ENCODE measurements at places on chromosomes 4 and X.

- DNase-seq: no peak
Measured at GRCh38 chr4:70666369-70666768, at the start of gene JCHAIN. JCHAIN (minus strand) TSS chr4:70666508; CDS start chr4:70666490, 18 bp downstream.

DNA sequence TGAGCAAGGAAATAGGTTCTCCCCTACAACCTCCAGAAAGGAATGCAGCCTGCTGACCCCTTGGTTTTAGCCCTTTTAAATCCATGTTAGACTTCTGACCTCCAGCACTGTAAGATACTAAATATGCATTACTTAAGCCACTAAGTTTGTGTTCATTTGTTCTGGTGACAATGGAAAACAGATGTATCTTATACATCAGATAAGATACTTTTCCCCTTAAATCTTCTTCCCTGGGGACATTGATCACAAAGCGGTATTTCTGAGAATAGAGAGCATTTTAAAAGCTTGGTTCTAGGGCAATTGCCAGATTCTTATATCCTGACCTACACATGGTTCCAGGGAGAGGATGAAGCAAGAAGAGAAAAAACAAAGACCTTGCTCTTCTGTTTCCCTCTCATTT lies 6.5 kb upstream of the TMEM184C start:
- no peak for DNase-seq

DNA sequence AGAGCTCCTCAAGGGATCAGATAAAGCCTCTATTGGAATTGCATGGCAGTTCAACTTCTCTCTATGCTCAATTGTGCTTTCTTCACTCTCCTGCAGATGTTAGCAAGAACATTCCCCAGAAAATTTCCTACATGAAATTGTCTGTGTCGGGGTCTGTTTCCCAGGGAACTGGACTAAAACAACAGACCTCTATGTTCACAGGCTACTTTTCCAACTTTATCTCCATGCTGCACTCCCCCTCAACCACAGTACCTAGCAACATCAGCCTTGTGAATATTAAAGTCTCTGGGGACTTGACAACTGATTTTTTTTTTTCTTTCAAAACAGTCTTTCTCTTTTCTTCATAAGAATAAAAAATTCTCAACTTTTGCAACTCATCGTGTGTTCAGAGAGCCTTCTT lies 1470.8 kb upstream of the ADGRL3 start:
- no peak for DNase-seq

DNA sequence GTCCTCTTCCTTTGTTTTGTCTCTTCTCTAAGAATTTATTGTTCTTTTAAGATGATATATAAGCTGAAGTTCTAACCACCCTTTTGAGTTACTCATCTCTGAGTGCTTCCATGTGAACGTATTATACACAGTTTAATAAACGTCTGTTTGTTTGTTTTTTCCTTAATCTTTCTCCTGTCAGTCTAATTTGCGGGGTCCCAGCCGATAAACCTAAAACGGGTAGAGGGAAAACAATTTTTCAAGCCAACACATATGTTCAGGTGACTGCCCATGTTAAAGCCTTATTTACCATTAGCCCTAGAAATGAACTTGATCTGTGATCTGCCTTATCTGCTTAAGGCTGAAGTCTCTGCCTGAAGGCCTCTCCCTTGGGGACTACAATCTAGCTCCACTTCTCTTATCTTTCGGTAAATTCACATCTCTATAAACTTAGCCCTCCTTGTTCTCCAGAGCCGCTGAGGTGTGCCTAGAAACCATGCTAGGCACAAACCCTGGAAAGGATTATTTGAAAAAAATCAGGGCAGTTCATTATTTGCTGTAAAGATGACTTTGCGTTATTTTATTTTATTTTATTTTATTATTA lies 158.8 kb downstream of the CAMK2D start:
- no peak for DNase-seq

DNA sequence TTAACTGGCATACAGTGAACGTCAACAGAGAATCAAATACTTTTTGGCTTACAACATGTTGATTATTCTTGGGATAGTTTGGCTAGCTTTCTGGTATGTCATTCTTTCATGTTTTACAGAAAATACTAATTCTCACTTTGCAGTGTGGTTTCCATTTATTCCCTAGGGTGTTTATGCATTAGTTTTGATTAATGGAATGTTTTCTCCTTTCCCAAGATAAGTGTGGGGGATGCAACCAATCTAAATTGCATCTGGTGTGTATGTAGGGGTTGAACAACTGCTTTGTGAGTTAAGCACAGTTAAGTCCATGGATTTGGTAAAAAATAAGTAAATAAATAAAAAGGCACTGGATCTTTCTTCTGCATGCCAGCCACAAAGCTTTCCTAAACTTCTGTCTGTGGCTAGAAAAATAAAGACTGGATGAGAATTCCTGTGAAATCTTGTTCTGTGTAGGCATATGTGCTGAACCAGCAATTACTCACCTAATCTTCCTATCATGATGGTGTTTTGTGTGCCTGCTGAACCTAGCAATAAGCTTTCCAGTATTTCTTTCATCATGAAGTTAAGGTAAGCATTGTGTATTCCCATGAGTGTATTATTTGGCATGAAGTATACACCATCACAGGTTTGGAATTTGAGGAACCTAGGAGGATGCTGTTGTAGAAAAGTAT lies 50.6 kb upstream of the TENM3 start:
- no peak for DNase-seq

GRCh38 chrX:136762820-136763452 lies 17.8 kb downstream of the ARHGEF6 start:
- peak; percentile 51 for DNase-seq

GRCh38 chrX:87941841-87942240 lies 424.2 kb downstream of the KLHL4 start:
- DNase-seq: no peak

DNA sequence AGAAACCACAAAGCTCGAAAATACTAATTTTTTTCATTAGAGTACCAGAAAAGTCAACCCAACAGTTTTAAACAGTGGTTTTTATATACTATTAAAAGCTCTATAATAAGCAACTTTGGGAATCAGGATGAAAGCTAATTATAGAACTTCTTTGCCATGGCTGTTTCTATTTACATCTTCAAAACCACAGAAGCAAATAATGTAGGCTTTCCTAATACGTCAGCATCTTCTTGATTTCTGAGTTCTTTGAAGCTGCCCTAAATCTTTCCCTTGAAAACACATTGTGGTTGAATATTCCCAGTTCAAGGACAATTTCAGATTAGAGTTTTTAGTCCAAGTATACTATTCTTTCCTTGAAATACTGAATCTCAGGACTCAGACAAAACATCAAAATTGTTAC lies 460.2 kb upstream of the FAT1 start:
- no peak for DNase-seq

DNA sequence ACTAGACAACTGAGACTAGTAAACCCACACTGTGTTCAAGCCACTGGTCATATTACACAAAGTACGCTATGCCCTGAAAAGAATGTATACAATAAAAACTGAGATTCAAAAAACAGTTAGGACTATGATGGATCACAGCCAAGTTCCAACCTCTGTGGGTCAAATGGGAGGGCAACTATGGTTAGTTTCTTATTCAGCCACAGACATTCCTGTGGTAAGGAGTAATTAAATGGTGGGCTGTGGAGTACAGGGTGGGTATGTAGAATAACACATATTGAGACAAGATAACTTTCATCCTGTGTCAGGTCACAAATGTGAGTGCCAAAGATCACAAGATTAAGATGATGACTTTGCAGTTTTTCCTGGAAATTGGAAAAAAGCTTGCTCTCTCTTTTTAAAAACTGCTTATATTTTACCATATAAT lies 167.2 kb downstream of the NPNT start:
- DNase-seq: no peak

DNA sequence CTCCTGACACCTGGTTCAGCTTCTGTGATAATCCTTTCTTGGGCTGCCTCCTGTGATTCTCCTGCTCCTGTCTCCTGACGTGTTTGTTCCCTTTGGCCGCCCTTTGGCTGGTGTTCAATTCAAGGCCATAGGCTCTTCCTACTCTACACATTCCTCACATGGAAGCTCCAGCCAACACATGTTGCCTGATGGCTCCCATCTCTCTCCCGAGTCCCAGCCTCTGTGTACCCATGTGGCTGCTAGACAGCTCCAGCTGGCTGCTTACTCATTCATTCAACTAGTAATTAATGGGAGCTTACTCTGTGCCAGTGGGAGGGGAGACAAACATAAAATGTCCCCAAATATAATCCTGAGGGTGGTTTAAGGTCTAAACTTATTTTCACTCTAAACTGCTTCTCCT lies 9.2 kb upstream of the MED28 start:
- DNase-seq: no peak

GRCh38 chrX:123884809-123885408 lies 25.1 kb downstream of the XIAP start:
- DNase-seq: no peak

- no peak for DNase-seq
Measured at GRCh38 chr4:184748251-184748652, 14.4 kb upstream of the CENPU start.

DNA sequence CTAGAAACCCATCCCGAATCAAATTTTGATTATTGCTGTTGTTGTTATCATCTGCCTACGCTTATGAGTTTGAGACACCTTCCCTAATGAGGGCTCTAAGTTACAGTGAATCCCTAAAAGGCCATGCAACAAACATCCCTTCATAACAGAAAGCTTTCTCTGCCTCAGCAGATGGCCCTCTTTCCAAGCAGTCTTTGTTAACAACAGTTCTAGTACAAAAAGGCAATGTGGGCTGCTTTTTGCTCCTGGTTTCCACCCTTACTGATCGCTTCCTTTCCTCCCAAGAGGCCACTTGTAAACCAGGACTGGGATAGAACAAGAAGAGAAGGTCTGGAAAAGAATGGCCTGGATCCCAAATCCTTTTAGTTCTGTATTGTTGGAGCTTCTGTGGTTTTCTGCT lies 24.2 kb downstream of the GPC4 start:
- DNase-seq: no peak

Data from T-helper 2 cell (primary cell).